Activated naive CD4-positive, alpha-beta T cell treated with Interleukin-2 at 50 U/mL for 16 hours (primary cell): ENCODE measurements at places on chromosomes 11 and 22.
A peak's percentile ranks its signal among the peaks of the same experiment; 100 is the strongest.

GRCh38 chr11:46456269-46457001 is 64.9 kb upstream of the CHRM4 start:
- no peak for DNase-seq

DNA sequence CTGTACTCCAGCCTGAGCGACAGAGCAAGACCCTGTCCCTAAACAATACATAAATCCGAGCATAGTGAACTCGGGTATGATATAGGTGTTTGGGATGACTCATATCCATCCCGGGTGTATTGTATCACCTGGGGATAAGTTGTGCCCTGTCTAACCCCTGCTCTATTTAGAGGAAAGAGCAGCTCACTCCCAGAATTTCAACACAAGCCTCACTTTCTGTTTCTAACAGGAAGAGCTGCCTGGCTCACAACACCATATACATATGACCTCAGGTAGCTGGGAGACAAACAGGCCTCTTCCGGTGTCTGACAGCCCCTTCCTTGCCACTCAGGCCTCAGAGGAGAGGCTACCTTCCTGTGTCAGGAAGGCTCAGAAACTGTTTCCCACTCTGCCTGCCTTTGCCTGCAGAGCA is 9.9 kb upstream of the MICALL1 start:
- peak; percentile 21 for DNase-seq

DNA sequence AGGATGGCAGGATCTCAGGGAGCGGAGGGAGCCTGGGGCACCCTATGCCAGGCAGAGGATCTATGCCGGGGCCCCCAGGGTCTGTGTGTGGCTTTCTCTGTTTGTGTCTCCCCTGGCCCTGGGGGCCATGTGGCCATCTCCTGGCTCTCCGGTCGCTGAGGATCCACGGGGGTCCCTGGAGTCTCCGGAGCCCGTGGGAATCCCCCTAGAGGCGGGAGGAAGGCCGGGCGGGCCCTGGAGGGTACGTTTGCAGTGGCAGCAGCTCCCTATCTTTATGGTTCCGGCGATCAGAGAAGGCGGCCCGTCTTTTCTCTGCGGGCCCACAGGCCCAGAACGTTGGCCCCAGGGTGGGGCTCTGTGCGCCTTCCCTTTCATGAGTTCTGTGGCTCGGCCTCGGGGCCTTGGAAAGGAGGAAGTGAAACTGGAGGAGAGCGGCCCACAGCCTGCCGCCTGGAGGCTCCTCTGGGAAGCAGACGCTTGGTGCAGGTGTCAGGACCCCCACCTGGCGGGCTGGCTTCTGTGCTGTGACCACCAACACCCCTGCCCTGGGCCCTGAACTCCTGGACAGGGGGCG is 82.1 kb downstream of the KCNQ1 start:
- peak; percentile 3 for DNase-seq

DNA sequence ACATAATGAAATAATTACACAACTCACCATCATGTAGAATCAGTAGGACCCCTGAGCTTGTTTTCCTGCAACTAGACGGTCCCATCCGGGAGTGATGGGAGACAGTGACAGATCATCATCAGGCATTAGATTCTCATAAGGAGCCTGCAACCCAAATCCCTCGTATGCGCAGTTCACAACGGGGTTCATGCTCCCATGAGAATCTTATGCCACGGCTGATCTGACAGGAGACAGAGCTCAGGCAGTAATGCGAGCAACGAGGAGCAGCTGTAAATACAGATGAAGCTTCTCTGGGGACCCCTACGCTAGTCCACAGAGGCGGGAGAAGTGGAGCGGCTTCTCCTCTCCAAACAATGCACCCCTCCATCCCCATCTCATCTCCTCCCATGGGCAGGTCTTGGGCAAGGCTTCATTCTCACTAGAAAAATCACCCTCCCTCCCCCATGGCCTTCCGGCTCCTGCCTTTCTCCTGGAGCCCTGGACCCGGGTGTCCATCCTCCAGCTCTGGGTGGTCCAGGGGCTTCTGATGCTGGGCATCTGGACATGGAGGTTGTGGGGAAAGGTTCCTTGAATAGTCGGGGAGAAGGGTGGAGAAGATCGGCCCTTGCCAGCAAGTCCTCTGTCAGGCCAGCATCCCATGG is 16.2 kb upstream of the RAC2 start:
- DNase-seq: no peak
